ENCODE measurements at places on chromosomes 3 and 15.

- no peak for DNase-seq
Observed at GRCh38 chr3:189727898-189728297, 96.7 kb downstream of the TP63 start.

GRCh38 chr15:85154061-85154460 lies 172.4 kb downstream of the PDE8A start:
- DNase-seq = no peak

DNA sequence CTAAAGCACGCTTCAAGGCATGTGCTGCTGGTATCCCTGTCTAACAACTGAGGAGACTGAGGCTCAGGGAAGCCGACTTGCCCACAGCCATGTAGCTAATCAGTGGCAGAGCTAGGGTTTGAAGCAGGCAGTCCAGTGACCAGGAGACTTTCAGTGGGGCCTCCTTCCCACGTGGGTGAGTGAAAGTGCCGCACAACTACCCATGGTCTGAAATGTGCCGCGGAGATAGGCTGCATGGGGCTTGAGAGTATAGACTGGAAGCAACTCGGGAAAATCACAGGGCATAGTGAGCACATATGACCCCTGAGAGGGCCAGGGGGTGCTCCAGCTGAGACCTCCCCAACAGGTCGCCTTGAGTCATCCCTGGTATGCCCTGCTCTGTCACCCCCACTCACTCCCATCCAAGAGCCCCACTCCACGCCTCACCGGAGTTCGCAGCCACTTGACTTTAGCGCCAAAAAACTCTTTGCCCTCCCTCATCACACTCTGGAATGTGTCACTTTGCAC lies 19.1 kb downstream of the FAM174B start:
- DNase-seq = no peak

GRCh38 chr3:97360804-97361203 lies 403.8 kb upstream of the ARL6 start:
- no peak for DNase-seq

DNA sequence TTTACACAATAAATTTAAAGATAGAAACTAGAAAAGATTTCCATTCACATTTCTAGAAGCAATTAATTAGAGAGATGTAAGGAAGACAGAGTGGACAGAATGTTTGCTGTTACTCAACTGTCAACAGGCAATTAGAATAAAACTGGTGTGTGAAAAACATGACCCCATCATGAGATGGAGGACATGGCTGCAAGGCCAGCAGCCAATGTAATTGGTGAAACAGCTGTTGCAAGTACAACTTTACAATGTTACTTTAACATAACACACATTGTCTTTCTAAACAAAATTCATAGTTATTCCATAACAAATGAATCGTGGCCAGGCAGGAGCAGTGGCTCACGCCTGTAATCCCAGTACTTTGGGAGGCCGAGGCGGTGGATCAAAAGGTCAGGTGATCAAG lies 28.6 kb upstream of the STAG1 start:
- no peak for DNase-seq

DNA sequence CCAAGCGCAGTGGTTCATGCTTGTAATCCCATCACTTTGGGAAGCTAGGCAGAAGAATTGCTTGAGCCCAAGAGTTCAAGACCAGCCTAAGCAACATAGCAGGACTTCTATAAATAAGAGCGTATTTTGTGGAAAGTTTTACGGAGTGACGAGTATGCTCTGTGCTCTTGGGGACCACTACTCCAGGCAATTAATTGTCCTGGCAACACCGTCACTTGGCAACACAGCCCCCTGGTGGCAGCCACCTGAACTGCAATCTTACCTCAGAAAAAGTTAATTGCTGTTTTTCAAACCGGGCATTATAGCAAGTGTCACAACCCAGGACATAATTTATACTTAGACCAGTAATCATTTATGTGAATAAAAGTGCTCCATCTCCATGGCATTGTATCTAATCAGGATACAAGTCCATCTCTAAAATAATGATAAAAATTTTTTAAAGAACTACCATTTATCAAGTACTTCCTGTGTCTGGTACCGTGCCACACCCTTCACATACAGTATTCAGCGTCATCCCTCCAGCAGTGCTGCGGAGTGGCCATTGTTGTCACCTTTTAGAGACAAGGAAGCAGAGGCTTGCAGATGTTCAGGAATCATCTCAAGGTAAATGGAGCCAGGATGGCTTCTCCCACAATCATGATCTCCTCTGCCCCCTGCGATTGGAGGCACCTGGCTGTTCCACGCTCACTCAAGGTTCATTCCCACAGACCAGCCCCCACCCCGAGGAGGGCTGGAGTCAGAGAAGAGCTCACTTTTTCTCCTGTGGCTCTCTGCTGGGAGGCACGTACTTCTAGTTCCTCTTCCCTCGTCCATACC lies 34.5 kb downstream of the PLA2G4D start:
- no peak for DNase-seq

DNA sequence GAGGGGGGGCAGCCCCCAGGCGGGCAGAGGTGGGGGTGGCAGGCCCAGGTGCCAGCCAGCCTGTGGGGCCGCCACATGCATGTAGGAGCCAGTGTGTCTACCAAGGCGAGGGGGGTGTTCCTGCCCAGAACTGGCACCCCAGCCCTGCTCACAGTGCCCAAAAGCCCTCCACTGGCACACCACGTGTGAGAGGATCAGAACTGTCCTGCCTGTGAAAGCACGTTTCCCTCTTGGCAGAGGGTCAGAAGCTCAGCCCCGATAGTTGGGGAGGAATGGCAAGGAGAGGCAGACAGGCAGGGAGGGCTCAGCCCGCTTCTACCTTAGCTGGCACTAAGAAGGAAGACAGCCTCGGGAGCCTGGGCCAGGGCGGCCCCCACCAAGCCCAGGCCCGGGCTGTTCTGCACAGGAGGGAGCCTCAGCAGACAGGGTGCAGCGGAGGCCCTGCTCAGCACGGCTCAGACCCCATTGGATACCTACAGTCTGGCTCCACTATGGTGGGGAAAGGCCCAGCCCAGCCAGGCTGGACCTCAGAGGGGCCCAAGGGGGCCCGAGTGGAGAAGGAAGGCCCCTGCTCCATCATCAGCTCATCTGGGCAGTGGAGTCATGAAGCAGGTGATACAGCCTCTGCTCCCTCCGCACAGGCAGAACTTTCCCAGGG lies 84.8 kb upstream of the LINGO1 start:
- DNase-seq = no peak

GRCh38 chr3:147775411-147775810 lies 366.2 kb downstream of the ZIC1 start:
- DNase-seq = no peak

DNA sequence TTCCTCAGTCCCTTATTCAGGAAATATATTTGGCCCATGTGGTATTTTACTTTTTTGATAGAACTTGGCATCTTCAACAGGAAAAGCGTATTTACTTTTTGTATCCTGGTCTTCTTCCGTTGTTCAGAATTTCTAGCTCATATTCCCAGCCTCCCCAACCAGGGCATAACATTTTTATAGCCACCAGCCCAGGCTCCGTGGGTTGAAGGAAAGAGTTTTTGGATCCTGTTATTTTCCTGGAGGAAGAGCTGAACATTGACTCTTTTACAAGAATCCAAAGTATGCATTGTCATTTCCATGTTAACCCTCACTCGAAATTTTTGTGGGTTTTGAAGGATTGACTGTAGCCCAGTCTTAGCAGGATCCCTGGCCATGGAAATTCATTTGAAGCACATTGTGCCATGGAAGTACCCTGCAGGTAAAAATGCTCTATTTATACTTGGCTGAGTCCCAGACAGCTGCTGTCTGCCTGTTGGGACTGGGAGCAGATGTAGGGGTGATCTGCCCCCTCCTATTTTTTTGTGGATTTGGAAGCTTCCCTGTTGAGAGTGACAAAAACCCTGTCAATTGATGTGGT lies 98.8 kb downstream of the AKAP13 start:
- DNase-seq = no peak

DNA sequence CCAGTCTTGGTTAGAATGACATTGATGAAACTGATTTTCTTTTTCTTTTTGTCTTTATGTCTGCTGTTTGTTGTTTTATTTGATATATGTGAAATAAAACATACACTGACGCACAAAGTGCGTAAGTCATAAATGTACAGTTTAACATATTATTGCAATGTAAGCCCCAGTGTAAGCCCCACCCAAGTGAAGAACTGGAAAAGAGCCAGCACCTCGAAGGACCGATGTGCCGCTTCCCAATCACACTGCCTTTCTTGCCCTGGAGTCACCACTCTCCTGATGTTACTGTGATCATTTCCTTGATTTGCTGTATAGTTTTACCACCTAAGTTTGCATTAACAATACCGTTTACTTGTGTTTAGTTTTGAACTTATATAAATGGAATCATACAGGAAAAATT lies 128.4 kb upstream of the LPP start:
- DNase-seq = no peak

- no peak for DNase-seq
Observed at GRCh38 chr15:69299943-69300588, 1.4 kb downstream of the PAQR5 start.

GRCh38 chr15:91281947-91282346 lies 181.9 kb downstream of the SV2B start:
- DNase-seq = no peak

DNA sequence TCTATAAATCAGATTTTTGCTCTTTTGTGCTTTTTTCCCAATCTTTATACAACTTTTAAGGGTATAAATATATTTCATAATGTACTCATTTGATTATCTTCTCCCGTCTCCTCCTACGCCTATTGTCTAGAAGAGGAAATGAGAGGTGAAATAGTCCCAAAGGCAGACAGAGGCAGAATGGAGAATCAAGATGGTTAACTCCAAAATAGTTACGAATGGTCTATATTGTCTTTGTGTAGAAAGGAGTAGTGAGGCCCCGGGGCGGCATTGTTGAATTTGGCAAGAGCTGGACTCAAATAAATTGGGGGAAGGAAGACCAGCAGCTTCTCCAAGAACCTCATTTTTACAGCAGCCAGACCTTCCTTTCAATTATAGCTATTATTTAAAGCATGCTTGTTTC lies 23.9 kb downstream of the ITPR1 start:
- DNase-seq = no peak

DNA sequence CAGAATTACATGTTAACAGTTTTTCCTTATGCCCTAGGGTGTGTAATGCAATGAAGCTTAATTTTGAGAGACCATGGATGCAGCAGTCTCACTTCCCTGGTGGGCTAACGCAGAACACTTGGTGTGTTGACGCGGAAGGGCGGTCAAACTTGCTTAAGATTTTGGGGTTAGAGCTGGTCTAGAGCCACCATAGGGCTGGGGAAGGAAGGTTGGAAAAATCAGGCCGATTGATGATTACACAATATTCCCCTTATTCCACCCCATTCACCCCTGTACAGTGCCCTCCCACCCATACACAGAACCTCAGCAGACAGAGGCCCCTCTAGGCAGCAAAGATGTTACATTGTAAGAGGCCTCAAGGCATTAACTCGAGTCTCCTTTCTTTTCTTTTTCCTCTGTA lies 24.3 kb downstream of the VGLL4 start:
- DNase-seq = no peak

- DNase-seq = no peak
Observed at GRCh38 chr3:185979721-185980121, 41.9 kb upstream of the TRA2B start.

GRCh38 chr3:217099-217813 lies 20.7 kb downstream of the CHL1 start:
- DNase-seq = no peak

- no peak for DNase-seq
Observed at GRCh38 chr15:88897456-88898194, 2.3 kb upstream of the HAPLN3 start.

DNA sequence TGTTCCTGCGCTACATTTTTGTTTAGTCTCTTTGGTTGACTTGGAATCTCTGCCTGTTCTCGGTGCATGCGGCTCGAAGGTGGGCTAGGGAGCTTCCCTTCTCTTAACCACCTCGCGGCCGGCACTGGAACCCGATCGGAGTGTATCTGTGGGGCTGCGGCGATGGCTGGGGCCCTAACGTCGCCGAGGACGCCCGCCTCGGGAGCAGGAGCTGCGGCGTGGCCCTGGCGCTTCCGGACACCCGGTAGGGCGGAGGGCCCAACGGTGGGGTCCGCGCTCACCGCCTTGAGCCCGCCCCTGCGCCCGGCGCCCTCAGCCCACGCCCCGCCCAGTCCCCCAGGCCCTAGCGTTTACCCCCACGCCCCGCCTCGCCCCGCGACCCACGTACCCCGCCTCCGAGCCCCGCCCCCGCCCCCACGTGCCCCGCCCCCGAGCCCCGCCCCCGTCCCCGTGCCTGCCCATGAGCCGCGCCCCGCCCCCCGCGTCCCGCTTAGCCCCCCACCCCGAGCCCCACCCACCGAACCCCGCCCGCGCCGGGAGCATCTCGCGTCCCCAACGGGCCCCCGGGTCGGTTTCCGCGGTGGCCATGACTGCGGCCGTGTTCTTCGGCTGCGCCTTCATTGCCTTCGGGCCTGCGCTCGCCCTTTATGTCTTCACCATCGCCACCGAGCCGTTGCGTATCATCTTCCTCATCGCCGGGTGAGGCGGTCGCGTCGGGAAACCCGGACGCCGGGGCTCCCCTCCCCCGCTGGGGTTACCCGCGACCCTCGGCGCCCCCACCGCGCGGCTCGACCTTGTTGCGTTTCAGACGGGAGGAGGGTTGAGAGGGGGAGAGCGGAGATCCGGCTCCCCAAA lies at the start of gene APH1B:
APH1B (plus strand) TSS at position 568 of the 855 bp plus-strand sequence; CDS start at position 587, 19 bp downstream.
- DNase-seq = peak; percentile 25

GRCh38 chr3:183028416-183028815 lies 48.1 kb upstream of the DCUN1D1 start:
- DNase-seq = no peak

DNA sequence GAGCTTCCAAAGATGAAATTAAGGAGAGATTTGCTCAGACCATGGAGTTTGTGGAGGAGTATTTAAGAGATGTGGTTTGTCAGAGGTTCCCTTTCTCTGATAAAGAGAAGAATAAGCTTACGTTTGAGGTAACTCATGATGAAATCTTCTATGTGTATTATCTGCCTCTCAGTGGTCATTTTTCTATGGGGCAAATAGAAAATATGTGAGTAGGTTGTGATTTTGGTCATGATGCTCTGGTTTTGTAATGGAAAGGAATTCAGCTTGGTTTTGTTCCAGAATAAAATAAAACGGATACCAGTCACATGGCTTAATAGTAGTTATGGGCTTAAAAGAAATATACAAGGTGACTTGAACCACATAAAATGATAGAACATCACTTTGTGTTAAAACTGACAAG lies 181.1 kb downstream of the ITPR1 start:
- DNase-seq = no peak

DNA sequence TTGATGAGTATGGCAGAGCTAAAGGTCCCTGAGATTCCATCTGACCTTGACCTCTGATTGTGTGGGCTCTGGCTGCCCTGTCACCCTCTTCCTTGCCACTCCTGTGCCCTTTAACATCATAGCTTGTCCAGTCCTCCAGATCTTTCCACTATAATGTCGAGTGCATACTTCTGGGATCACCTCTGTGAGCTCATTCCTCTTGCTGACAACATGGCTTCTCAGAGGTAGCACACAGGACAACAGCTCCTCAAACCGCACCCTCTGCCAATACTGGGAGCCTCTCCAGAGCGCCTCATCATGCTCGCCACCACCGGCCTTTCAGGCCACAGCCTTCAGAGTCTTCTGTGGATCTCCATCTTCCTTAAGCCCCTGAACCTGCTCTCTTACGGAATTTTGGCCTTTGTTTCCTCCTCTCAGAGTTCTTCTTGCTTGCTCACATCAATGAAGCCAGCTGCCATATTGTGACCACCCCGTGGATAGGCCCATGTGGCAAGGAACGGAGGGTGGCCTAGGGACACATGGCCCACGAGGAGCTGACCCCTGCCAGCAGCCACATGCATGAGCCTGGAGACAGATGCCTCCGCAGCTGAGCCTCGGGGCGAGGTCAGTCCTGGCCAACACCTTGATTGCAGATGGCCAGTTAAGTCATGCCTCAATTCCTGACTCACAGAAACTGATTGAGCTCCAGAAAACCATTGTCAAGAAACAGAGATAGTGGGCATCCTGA lies 31.1 kb downstream of the PLA2G4D start:
- no peak for DNase-seq

All from keratinocyte (primary cell).